ENCODE measurements at places on chromosomes 12 and 14. TPM values are rescaled to one million over a fixed set of nuclear protein-coding genes. Genes with fewer than 3 reads are reported as not detected.

Gene FOXA1
- not detected for total RNA-seq

Gene NRL
- total RNA-seq: 1.5 TPM

Gene GARIN6
- total RNA-seq: not detected

Gene KLHL33
- total RNA-seq: 0.33 TPM

Gene DHRS1
- 6.9 TPM for total RNA-seq

Gene CAPS2
- 13.4 TPM for total RNA-seq

Gene EML5
- total RNA-seq: 0.36 TPM

Gene SERPINA9
- not detected for total RNA-seq

Gene KLC1
- total RNA-seq: 137 TPM

Gene PIK3C2G
- not detected for total RNA-seq

Gene MUCL1
- total RNA-seq: not detected

Gene MGAT4C
- total RNA-seq: 5.4 TPM

Gene RND1
- 0.47 TPM for total RNA-seq

Gene MORN3
- not detected for total RNA-seq

Gene PDE3A
- 161 TPM for total RNA-seq

Gene NINJ2
- 4.6 TPM for total RNA-seq

Gene ZFYVE1
- total RNA-seq: 14.4 TPM

Gene COQ10A
- 203 TPM for total RNA-seq

Gene ETV6
- total RNA-seq: 16.9 TPM

Gene TAS2R43
- not detected for total RNA-seq

Gene MDGA2
- total RNA-seq: 0.19 TPM

Gene NTN4
- total RNA-seq: 76.8 TPM

Gene RBM19
- 18.9 TPM for total RNA-seq

Gene ARHGAP9
- total RNA-seq: 4.2 TPM

Gene SAMD15
- 0.08 TPM for total RNA-seq

Gene VWF
- total RNA-seq: 250 TPM

Gene RIPK3
- total RNA-seq: 3.6 TPM

Gene C12orf50
- total RNA-seq: not detected

Gene CCDC175
- total RNA-seq: not detected

Gene PTCSC3
- total RNA-seq: not detected

Gene RFX4
- total RNA-seq: not detected

Gene OVCH1
- 0.25 TPM for total RNA-seq

Gene CCDC85C
- 41.0 TPM for total RNA-seq

Gene KRT6C
- total RNA-seq: not detected

Gene LMNTD1
- total RNA-seq: not detected

Gene BRMS1L
- total RNA-seq: 14.2 TPM

Gene SLC38A4
- 0.27 TPM for total RNA-seq

Gene ABHD4
- total RNA-seq: 23.2 TPM

Gene ENDOU
- 0.49 TPM for total RNA-seq

Gene PLD4
- 0.44 TPM for total RNA-seq

Gene NFE2
- total RNA-seq: 0.71 TPM

Gene SLC4A8
- 0.14 TPM for total RNA-seq

Gene SVOP
- total RNA-seq: 2.6 TPM

Gene SLC25A47
- total RNA-seq: not detected

Gene DACT1
- total RNA-seq: 3.4 TPM

Gene PRIMA1
- 7.3 TPM for total RNA-seq

Gene FAM90A1
- total RNA-seq: 0.30 TPM

Gene LRP1-AS
- total RNA-seq: not detected

All from left ventricle myocardium inferior (tissue), 1 donor.